ENCODE measurements at places on chromosomes 3 and 15.

DNA sequence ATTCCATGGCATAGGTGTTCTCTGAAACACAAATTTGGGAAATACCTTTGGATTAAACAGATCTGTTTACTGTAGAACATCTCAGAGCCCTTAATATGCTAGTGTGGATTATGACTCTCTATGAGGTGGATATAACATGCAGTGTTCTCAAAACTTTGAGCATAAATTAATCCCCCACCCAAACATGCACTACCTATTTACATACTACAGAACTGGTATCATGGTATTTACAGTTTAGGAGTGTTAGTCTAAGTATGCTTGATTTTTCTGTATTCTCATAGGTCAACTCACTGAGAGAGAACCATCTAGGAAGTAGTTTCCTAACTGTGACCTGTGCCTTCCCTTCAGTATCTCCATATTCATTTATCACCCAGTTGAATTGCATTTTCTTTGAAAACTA, 30.9 kb upstream of the ZNF609 start:
- no peak for DNase-seq

GRCh38 chr15:49415149-49415548, 7.9 kb upstream of the FGF7 start:
- DNase-seq, result no peak

- peak; percentile 11 for DNase-seq
These were observed 603 bp downstream of the SCAPER start for GRCh38 chr15:76904461-76905012.

DNA sequence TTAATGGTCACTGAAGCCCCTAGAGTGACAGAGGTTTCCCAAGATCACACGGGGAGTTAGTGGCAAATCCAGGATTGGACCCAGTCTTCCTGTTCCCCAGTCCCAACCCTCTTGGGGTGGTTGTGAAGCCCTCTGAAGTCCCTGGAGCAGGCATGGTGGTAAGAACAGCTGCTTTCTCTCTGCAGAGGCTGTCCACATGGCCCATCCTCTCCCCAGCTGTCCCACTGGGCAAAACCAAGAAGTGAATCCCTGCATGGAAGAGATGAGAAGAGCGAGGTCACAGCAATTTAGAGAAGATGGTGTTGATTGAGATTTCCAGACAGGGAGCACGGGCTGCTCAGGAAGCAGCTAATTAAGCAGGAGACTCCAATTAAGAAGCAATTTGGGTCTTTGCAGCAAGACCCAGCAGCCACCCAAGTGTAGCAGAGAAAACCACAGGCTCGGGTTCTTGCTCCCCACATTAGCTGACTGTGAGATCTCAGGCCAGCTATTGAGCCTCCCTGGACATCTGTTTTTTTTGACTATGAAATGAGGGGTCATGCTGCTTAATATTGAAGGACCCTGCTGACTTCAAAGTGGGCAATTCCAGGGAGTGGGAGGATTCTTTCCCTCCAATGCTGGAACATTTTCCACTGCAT, 14.8 kb upstream of the HDAC11 start:
- no peak for DNase-seq

- no peak for DNase-seq
These were observed 229.8 kb upstream of the PLSCR5 start for GRCh38 chr3:146834917-146835316.

All from activated CD4-positive, alpha-beta T cell treated with anti-CD3 and anti-CD28 coated beads, Interleukin-2, Interleukin-4, amounts not matched to agents 100 ng/mL and 50 ng/mL, durations not matched to agents 16 hours and 8 hours (primary cell).